ENCODE measurements at places on chromosomes 7 and 10.
A peak's percentile ranks its signal among the peaks of the same experiment; 100 is the strongest.

GRCh38 chr10:124646483-124647352 lies 97.5 kb downstream of the FAM53B start:
- no peak for DNase-seq

DNA sequence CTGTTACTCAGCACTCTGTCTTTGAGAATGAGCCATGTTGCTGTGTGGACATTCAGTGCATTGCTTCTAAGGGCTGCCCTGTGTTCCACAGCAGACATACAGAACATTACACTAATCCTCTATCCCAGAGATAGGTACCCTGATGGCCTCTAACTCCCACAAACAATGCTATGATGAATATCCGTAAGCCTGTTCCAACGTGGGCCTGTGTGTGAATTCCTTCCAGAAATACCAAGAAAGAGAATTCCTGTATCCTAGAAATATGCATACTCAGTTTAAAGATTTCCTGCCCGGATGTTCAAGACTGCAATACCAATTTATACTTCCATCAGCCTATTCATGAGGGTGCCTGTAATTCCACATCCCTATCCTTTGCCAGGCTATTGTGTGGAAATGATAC lies 21.3 kb upstream of the ST8SIA6 start:
- DNase-seq = no peak

GRCh38 chr7:88401009-88401623 lies 94.4 kb upstream of the STEAP4 start:
- DNase-seq = no peak

GRCh38 chr7:47956220-47956619 lies 8.0 kb upstream of the PKD1L1 start:
- DNase-seq = no peak

GRCh38 chr10:71390461-71390835 lies 6.3 kb upstream of the CDH23 start:
- DNase-seq = peak; percentile 19

GRCh38 chr7:140242057-140243031 lies 65.6 kb upstream of the KDM7A start:
- no peak for DNase-seq

GRCh38 chr10:128630787-128631252 lies 504.6 kb upstream of the MKI67 start:
- DNase-seq = no peak

- peak; percentile 55 for DNase-seq
Measured at GRCh38 chr10:70445718-70446657, 4.5 kb upstream of the NODAL start.

- no peak for DNase-seq
Measured at GRCh38 chr10:96636551-96636950, 49.7 kb upstream of the TM9SF3 start.

DNA sequence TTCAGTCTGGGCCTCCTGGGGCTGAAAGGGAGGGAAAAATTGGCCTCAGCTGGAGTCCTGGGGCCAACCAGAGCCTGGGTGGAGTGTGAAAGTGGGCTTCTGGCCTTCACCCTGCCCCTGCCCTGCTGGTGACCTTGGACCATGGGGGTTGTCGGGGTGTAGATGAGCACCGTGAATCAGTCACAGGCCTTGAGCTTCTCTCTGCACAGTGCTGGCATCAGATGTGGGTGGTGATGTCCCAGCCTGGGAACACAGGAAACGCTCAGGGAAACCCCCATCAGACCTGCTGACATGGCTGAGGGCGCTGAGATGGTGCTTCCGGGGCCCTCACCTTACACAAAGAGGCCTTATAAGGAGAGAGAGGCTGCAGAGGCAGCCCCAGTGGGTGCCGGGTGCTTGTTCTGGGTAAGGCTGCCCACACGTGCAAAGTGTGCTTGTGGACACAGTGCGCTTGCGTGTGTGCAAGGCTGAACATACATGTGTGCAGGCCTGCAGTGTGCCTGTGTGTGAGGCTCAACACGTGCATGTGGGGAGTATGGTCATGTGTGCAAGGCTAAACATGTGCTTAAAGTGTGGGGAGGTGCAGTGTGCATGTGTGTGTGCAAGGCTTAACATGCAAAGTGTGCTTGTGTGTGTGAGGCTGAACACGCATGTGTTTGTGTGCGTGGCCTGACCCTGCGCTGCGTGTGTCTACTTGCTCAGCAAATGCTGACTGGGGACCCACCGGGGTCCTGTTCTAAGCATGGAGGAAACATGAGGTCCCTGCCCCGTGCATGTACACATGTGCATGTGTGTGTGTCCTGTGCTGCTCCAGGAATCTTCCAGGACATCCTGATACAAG lies 6.5 kb downstream of the ARPC1B start:
- no peak for DNase-seq

- DNase-seq = no peak
Measured at GRCh38 chr10:60353519-60354258, 36.0 kb downstream of the ANK3 start.

- DNase-seq = peak; percentile 48
Measured at GRCh38 chr7:149615690-149616270, 118.2 kb upstream of the ZNF746 start.

DNA sequence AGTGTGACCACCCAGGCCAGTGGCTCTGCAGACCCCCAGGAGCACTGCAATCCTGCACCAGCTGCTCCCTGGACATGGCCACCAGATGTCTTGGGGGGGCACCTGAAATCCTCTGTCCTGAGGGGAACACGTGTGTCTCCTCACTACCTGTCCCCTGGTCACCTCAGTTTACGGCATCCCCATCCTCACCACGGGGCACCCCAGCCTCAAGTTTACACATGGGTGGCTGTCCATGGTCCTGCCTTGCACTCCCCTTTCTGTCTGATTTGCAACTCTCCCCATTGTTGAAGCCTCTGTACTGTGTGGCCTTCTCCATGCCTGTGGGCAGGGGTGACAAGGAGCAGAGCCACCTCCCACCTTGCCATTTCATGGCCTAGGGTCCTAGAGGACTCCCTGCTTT lies 67.2 kb downstream of the RAMP3 start:
- DNase-seq = no peak

- DNase-seq = no peak
Measured at GRCh38 chr10:29618341-29619171, 16.2 kb downstream of the SVIL start.

GRCh38 chr10:116732573-116732972 lies 9.8 kb downstream of the HSPA12A start:
- no peak for DNase-seq

DNA sequence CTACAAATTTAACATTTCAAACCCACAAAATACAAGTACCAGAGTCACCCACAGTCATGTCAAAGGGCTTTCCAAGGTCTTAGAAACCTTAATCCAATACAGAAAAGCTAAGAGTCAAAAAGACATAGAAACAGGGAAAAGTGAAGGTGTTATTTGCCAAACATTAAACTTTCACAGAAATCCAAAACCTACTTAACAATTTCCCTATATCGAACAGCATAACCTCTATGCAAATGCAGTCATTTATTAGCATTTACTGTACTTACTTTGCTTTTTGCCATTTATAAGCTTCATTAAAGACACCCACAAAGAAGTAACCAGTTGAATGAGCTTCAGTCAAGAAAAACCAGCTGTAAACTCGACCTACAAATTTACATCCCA lies 1.6 kb downstream of the PANK1 start:
- no peak for DNase-seq

GRCh38 chr7:123977081-123977480 lies 52.0 kb downstream of the SPAM1 start:
- no peak for DNase-seq

GRCh38 chr7:22393913-22394729 lies 37.2 kb upstream of the RAPGEF5 start:
- DNase-seq = no peak

- DNase-seq = peak; percentile 59
Measured at GRCh38 chr7:139711991-139712743, 65.6 kb downstream of the HIPK2 start.

- DNase-seq = no peak
Measured at GRCh38 chr10:74292871-74293427, 141.9 kb downstream of the ADK start.
